ENCODE measurements at places on chromosomes 16 and 17.

DNA sequence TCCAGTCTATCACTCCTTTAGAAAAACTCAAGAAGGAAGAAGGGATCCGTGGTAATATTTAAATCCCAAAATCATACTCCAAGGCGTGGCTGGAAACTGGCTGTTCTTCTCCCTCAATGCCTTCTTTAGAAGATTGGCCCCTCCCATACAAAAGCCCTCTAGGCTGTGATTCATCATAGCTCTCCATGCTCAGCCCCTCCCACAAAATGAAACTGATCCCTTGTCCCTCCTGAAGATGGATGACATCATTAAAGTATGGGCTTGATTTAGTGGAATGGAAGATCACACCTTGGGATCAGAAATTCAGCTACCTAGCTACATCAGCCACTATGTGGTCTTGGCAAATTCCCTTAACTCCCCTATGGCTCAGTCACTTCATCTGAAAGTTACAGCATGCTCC is 4.1 kb downstream of the GRIN2A start:
- no peak for DNase-seq

- no peak for DNase-seq
These were observed 26.3 kb upstream of the ATP2A3 start for GRCh38 chr17:3990386-3991127.

- DNase-seq = no peak
These were observed 100.0 kb downstream of the PARN start for GRCh38 chr16:14530046-14530445.

DNA sequence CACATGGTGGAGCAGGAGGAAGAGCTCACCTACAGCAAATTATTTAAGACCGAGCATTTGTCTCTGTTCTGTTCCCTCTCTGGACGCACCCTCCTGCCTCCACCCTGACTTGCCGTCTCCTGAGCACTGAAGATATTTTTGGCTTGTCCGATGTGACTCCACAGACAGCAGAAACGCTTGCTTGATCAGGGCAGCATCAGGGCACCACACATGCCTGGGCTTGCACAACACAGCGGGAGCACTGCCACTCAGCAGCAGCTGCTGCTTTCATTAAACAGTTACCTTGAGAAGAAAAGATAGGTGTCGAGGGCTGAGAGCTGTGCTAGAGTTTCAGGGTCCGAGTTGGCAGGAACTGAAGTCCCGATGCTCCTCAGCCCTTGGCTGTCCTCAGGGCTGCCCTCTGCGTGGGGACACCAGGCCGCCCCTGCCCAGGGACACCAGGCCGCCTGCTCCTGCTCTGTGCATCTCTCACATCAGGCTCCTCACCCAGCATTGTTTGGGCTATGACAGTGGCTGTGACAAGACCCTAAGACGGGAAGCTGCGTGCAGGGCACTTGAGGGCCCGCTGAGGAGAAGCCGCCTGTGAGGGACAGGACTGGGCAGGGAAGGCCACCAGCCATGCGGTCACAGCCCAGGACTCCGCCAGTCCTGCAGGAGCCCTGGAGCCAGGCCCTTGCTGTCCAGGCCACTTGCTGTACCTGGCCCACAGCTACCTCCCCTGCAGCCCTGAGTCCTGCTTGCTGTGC is 21.3 kb upstream of the CDH15 start:
- no peak for DNase-seq

GRCh38 chr16:73298562-73298961 is 250.6 kb upstream of the ZFHX3 start:
- DNase-seq = no peak

DNA sequence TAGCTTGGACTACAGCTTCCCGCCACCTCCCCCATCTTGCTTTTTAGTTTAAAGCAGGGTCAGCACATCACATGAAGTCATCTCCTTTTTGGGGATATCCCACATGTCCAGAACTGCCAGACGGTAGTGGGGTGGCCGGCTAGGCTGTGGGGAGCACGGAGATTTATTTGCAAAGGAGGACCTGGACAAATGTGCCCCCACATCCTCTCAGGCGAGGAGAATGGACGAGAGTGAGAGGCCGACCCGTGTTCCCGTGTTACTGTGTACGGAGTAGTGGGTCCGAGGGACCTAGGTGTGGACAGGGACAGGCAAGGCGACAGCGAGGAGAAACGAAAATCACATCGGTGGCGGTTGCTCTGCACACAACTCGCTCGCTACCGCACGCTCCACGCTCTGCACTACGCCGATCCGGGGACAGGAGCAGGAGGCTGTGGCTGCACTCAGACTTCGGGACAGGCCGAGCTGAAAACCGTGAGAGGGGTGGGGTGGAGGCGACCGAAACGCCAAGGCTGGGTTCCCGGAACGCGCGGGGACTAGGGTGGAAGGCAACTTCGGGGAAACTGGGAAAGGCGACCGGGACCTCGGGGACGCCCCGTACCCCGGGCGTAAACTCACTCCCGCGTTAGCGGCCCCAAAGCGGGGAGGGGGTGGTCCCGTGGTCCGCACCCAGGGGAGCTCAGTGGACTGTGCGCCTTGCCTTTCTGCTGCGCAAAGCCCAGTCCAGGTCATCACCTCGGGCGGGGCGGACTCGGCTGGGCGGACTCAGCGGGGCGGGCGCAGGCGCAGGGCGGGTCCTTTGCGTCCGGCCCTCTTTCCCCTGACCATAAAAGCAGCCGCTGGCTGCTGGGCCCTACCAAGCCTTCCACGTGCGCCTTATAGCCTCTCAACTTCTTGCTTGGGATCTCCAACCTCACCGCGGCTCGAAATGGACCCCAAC is at the start of gene MT1A:
MT1A (plus strand) TSS at position 853 of the 937 bp plus-strand sequence; CDS start at position 926, 73 bp downstream.
- no peak for DNase-seq

DNA sequence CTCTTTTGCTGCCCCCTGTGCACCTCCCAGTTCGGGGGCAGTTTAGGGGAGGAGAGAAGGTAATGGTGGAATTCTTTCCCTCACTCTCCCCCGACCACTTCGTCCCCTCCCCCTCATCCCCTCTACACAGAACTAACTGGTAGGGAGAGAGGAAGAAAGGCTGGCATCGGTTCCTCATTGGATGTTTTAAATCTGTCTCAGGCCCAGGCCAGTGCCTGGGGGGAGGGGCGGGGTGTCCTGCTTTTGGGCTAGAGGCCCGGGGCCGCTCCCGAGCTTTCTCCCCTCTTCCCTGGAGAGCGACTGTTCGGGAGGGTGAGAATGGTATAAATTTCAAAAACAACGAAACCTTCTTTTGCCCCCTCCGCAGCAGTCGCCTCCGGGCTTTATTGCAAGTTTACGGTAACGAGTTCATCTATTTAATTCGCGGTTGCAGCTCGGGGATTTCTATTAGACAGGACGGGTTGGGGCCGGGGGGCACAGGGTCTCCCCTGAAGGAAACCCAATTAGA is at the start of gene PRAC2:
PRAC2 (plus strand) TSS at position 271 of the 508 bp plus-strand sequence. CDS start 1,226 bp downstream, outside the sequence.
- no peak for DNase-seq

- no peak for DNase-seq
These were observed 787 bp downstream of the ZFPM1 start for GRCh38 chr16:88453611-88454522.

- no peak for DNase-seq
These were observed 17.4 kb downstream of the CDIPT start for GRCh38 chr16:29845656-29846055.

DNA sequence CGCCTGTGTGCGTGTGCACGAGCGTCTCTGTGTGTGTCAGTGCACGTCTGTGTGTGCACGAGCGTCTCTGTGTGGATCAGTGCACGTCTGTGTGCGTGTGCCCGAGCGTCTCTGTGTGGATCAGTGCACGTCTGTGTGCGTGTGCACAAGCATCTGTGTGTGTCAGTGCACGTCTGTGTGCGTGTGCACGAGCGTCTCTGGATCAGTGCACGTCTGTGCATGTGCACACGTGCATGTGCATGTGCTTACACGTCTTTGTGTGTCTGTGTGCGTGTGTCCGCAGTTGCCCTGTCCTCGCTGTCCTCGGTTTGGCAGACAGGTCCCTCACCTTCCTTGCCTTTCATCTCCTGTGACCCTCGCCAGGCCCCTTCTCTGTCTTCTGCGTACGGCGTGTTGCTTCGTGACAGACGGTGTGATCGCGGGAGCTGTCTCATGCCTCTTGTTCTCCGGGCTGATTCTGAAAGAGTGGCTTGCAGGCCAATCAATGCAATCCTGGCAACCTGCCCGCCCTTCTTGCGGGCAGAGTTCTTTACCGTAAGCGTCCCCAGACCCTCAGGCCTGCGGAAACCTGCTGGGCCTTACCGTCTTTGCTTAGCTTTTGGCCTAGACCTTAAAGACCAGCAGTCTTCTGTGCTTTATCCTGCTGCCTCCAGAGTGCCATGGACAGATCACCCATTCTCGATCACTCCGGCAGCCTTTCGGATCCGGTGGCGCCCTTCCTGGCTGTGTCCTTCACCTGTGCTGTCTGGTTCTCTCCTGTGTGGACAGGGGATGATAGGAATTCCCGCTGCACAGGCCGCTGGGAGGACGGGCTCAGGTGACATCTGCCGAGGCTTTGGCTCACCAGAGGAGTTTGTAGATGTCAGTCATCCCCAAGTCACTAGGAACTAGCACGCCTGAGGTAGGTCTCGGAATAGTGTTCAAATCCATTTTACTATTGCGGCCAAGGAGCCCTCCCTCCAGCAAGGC is 18.5 kb downstream of the MLYCD start:
- DNase-seq = no peak

DNA sequence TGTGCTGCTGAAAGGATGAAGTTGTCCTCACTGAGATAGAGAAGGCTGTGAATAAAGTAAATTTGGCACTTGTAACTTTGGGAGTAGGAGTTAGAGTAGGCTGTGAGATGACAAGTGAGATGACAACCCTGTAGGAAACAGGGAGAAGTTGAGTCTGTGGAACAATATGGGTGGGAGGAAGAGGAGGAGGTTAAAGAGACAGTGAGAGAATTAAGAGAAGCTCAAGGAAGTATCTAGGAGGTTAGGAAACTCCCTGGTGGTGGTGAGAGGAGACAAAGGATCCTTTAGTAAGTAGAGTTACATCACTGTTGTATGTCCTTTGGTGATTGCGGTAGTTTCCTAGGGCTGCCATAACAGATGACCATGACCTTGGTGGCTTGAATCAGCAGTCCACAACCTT is 10.7 kb upstream of the HSD17B2 start:
- no peak for DNase-seq

GRCh38 chr17:78973792-78974520 is 5.8 kb downstream of the LGALS3BP start:
- DNase-seq = no peak

DNA sequence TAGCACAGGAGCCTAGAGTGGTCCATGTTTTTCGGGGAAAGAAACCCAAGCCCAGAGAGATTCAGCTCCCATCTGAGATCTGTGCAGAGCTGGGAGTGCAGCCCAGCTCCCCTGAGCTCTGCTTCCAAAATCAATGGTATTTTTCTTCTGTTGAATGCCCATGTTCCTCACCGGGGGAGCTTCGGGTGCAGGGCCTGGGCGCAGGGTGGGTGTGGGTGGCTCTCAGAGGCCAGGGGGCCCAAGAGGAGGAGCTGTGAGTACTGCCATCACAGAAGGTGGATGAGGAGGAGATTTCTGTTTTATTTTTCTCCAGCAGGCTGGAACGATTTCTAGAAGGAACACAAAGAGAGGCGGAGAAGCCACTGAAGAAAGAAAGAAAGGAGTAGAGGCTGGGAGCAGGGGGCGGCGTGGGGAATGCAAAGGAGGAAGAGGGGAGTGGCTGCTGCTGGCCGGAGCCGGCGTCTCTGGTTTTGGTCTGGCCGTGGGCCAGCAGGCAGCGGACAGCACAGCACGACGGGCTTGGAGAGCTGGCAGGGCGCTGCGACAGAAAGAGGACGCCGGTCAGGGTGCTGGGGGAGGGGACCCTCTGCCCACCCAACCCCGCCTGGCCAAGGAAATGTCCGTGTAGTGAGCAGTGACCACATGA is 76.2 kb upstream of the KSR1 start:
- no peak for DNase-seq

DNA sequence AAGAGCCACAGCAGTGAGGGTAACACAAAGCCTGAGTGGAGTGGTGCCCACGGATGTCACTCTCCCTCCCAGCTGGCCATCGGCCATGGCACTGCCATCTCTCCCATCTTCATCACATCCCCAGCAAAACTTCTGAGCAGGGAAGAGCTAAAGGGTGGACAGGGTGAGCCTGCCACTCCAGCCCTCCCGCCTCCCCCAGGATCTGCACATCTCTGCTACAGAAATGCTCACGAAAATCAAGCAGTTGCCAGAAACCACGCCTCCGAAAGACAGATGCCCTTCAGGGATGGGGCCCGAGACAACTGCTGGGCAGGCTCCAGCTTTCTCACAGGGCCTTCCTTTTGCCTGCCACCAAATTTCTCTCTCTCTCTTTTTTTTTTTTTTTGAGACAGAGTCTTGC is 3.6 kb downstream of the GRIN2C start:
- no peak for DNase-seq

- DNase-seq = no peak
These were observed 836 bp upstream of the MMP15 start for GRCh38 chr16:58024486-58025350.

GRCh38 chr16:29909391-29909790 is 9.1 kb downstream of the ASPHD1 start:
- no peak for DNase-seq

DNA sequence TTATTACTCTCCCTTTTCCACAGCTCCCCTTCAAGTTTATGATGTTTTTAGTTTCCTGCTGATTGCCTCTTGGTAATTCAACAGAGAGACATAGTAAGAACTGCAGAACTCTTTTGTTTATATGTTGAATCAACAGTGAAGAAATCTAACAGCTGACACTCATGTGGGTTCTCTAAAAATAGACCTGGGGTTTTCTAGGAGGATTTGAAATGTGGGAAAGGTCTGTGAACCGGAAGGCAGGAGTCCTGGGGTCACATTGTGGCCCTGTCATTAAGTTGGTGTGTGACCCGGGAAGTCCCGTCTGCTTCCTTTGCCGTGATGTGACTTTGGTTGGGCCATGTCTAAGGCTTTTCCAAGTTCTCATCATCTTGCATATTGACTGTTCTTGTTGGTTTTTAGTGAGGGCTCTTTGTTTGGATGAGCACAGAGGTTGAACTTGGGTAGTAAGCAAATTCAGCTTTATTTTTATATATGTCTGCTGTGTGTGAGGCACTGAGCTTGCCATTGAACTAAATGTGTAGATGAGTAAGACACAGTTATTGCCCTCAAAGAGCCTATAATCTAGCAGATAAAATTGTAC is 48.5 kb upstream of the HS3ST3A1 start:
- DNase-seq = no peak

- DNase-seq = no peak
These were observed 124.3 kb downstream of the SOCS1 start for GRCh38 chr16:11131706-11132105.
